Pancreas (tissue), 10 donors: ENCODE measurements at places on chromosomes 2 and 18. TPM values are rescaled to one million over a fixed set of nuclear protein-coding genes. Genes with fewer than 3 reads are reported as not detected.

DNA sequence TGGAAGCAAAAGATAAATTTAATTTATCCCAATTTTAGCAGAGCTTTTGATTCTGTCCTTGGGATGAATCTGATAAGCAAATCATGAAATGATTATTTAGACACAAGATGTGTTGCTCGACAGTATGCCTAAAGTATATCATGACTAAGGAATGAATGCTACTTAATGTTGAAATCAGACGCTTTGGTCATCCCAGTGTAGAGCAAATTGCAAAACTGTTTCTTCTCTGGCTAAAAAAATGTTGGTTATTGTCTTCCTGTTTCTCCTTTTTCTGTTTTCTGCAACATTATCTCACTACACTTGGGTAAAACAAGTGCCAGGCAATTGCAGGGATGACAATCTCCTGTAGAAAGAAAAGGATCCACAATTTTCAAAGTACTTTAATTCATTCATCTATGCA lies 66.4 kb downstream of the BABAM2 start:
- DNase-seq: no peak
- no peak overlapping the region for H3K4me3 ChIP-seq
- peaks cover 42% of the 10 kb centered on the region for H3K4me1 ChIP-seq
- H3K27me3 ChIP-seq: no peaks in the 10 kb centered on the region

UGT1A8 gene
- total RNA-seq: not detected

GRCh38 chr2:109721626-109722025 lies 72.5 kb upstream of the RGPD5 start:
- no peak for DNase-seq
- no peaks in the 10 kb centered on the region for H3K4me1 ChIP-seq
- H3K27ac ChIP-seq: no peak overlapping the region

DNA sequence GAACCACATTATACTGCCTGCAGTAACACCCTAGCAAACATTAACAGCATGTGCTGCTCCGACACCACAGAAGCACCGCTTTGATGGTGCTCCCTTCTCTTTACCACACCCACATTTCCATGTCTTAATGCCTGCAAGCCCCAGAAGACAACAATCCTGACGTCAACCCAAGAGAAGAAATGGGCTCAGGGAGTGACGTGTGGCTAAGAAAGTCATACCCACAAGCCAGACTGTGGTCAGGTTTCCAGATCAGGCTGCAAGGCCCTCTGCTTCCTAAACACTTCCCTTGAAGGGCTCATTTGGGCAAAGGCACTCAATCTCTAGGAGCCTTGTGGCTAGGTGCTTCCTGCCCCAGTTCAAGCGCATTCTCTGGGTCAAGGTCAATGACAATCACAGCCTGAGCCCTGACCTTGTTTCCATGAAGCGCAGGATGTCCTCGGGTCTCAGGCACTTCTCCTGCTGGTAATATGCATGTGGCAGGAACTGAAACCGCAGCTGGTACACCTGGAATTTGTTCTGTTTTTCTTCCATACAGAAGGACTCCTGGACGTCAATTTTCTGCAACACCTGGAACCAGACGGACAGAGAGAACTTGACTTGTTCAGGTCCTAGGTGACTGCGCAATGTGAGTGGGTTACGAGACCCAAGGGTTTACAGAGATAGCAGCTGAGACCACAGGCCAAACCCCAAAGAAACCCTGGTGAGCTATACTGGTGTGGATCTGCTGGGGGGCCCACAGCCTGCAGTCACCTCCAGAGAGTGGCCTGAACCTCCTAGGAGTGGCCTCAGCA lies 67.2 kb downstream of the POLR1A start:
- no peak for DNase-seq
- H3K36me3 ChIP-seq: no peaks in the 10 kb centered on the region
- H3K4me1 ChIP-seq: peaks cover 30% of the 10 kb centered on the region
- H3K27ac ChIP-seq: peak overlapping the region; percentile 78

ZNF519 gene
- 1.4 TPM for total RNA-seq

DNA sequence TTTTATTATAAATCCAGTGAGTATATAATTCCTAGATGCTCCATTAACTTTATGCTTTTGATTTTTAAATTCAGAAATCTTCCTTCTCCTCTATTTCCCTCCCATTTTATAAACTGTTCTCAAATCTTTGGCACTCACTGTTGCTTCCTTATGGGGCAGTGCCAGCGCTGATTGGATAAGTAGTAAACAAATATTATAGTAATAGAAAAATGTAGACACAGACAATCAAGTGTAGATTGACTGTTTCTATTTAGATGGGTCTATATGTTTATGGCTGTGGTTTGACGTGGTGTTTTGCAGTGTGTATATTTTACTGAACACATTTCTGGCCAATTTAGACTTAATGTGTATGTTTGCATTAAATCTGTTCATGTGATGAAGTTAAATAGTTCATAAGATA lies 36.6 kb downstream of the LYPD6B start:
- no peak overlapping the region for H3K4me3 ChIP-seq
- H3K36me3 ChIP-seq: no peaks in the 10 kb centered on the region
- no peak overlapping the region for H3K27ac ChIP-seq
- no peak for DNase-seq

BOK gene
- 10.0 TPM for total RNA-seq

DNA sequence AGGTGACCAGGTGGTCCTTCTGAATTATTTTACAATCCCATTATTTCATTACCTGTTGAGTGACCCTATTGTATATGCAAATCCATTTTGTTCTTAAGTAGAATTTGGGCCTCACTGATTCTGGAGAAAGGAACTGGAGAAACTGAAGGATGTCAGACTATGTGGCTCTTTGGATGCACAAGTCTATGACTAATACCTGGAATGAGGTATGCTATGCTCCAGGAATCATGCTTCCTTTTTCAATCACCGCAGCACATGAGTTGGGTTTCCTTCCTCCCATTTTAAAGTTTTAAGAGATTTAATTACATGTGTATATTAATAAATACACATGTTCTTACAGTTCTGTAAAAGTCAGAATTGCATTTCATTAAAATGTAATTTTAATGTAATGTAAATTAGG lies 253.9 kb upstream of the VWC2L start:
- DNase-seq: no peak
- H3K27ac ChIP-seq: no peak overlapping the region
- no peaks in the 10 kb centered on the region for H3K36me3 ChIP-seq
- H3K4me1 ChIP-seq: no peaks in the 10 kb centered on the region
- no peak overlapping the region for H3K4me3 ChIP-seq
- no peaks in the 10 kb centered on the region for H3K27me3 ChIP-seq

CD226 gene
- total RNA-seq: 0.92 TPM

- no peaks in the 10 kb centered on the region for H3K36me3 ChIP-seq
- H3K27ac ChIP-seq: no peak overlapping the region
- DNase-seq: peak; percentile 28
These were observed 32.8 kb downstream of the TTC32 start for GRCh38 chr2:19868701-19869580.

THOC1 gene
- total RNA-seq: 15.8 TPM

DNA sequence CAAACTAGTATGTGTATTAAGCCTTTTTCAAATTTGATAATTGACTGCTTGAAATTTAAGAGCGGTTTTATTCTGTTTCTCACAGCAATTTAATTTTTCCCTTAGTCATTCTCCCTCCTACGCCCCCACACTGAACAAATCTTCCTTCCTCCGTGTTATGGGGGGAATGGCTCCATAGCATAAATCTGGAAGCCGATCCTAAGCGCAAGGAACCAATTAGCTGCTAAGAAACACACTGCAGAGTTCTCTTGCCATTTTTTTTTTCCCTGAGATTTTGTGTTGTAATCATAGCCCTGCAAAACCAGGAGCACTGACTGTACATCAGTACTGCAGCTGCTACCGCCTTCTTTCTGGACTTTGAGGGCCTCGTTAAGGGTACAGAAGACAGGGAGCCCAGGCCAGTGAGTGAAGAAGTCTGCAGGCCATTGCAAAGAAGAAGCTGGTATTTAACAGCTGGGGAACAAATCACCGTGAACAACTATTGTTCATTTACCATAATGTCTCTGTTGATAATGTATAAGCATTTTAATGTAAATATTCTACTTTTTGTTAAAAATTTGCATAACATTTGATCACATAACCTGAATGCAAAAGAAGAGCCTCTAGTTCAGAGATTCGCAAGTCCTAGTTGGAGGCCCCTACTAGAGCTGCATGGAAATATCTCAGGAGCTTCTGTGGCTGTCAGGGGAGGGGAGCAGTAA lies 264.0 kb downstream of the LRATD1 start:
- no peak overlapping the region for H3K4me3 ChIP-seq
- no peak for DNase-seq
- no peaks in the 10 kb centered on the region for H3K36me3 ChIP-seq
- H3K27ac ChIP-seq: no peak overlapping the region
- H3K4me1 ChIP-seq: no peaks in the 10 kb centered on the region
- no peaks in the 10 kb centered on the region for H3K27me3 ChIP-seq

GRCh38 chr2:36270758-36271157 lies 84.8 kb upstream of the CRIM1 start:
- no peaks in the 10 kb centered on the region for H3K36me3 ChIP-seq
- no peak overlapping the region for H3K4me3 ChIP-seq
- no peak overlapping the region for H3K27ac ChIP-seq
- H3K4me1 ChIP-seq: no peaks in the 10 kb centered on the region
- DNase-seq: no peak

ASB18 gene
- total RNA-seq: not detected

DNA sequence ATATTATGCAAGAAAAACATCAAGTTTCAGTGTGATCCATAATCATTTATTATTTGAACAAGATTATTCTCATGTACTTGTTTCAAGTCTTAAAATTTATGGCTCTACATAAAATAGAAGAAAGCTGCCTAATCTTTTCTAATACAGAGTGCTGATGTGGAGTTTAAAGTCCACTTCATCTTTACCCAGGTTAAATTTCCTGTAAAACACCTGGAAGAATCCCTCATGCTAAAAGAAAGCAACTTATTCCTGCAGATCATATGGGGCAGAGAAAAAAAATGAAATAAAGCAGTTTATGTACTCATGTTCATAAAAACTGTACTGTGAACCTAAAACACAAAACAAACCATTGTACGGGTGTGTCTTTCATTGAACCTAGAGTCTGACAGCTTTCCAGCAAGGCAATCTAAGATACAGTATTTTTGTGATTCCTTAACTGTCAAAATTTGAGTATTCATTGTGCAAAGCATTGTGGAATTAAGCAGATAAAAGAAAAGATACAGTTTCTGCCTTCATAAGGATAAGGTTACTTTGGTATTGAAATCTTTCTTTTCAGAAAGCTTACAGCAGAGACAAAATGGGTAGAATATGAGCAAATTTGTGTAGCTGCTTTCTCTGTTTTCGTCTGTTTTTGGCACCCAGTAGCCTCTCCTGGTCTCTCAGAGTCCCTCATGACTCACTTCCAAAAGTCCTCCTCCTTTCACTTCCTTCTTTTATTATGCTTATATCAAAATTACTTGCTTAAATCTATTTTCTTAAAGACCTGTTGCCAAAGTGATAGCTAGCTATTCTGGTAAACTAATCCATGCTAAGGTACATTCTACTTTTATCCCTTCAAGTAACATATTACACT lies 26.9 kb upstream of the GLS start:
- H3K36me3 ChIP-seq: no peaks in the 10 kb centered on the region
- H3K4me3 ChIP-seq: no peak overlapping the region
- no peak for DNase-seq

DNA sequence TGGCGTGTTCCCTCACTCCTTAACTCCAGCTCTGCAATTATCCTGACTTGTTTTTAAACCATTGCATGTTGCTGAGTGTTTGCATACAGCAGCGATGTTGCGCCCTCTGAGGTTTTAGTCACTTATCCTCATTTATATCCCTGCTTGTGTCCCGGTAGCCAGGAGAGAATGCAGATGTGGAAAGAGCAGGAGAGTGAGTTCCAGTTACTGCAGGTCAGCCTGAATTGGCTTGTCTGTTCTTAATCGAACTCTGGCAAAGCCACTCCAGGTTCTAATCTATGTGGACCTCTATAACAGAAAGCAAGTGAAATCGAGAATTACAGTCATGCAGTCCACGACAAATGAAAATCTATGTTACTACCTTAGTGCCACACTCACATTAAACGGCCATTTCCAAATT lies 295.1 kb upstream of the REV1 start:
- H3K36me3 ChIP-seq: no peaks in the 10 kb centered on the region
- H3K4me1 ChIP-seq: no peaks in the 10 kb centered on the region
- no peak overlapping the region for H3K27ac ChIP-seq

SNORC gene
- 1.1 TPM for total RNA-seq

EML6 gene
- 2.1 TPM for total RNA-seq

GRCh38 chr2:196677404-196677803 lies 37.9 kb downstream of the CCDC150 start:
- no peak overlapping the region for H3K4me3 ChIP-seq
- no peak overlapping the region for H3K27ac ChIP-seq
- no peaks in the 10 kb centered on the region for H3K36me3 ChIP-seq
- no peak for DNase-seq

GRCh38 chr2:127011231-127011661 lies 95.7 kb downstream of the BIN1 start:
- H3K36me3 ChIP-seq: no peaks in the 10 kb centered on the region
- H3K4me3 ChIP-seq: no peak overlapping the region
- no peaks in the 10 kb centered on the region for H3K4me1 ChIP-seq
- no peak for DNase-seq

DNA sequence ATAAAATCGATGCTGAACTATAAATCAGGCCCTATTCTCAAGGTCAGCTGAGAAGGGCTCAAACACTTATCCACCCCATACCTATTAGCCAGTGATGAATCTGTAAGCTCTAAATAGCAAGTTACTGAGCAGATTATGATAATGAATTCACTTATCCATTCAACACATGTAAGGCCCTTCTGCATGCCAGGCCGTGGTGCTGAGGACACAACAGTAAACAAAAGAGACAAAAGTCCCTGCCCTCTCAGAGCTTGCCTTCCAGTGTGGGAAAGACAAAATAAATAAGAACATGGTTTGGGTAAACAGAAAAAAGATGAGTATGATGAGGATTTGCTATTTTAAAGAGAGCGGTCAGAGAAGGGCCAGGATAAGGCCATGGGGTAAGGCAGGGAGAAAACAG lies 11.7 kb downstream of the TTC32 start:
- no peak for DNase-seq
- H3K27me3 ChIP-seq: no peaks in the 10 kb centered on the region
- no peaks in the 10 kb centered on the region for H3K4me1 ChIP-seq
- H3K4me3 ChIP-seq: no peak overlapping the region
- no peak overlapping the region for H3K27ac ChIP-seq
- H3K36me3 ChIP-seq: no peaks in the 10 kb centered on the region
